ENCODE measurements at places on chromosomes 3 and 15. TPM values are rescaled to one million over a fixed set of nuclear protein-coding genes. Genes with fewer than 3 reads are reported as not detected.

The GOLGA6C gene
- total RNA-seq: not detected

The MYRIP gene
- total RNA-seq: not detected

The MYL3 gene
- total RNA-seq: not detected

The LDHAL6B gene
- not detected for total RNA-seq

The TUSC7 gene
- total RNA-seq: not detected

The SI gene
- not detected for total RNA-seq

The TMC3 gene
- total RNA-seq: not detected

The LINS1 gene
- total RNA-seq: 26.7 TPM

The CAV3 gene
- not detected for total RNA-seq

The PAK6 gene
- 10.9 TPM for total RNA-seq

The MYH15 gene
- total RNA-seq: not detected

The CTSH gene
- 8.8 TPM for total RNA-seq

The GOLGA6B gene
- 1.1 TPM for total RNA-seq

The ADAMTS7 gene
- not detected for total RNA-seq

The ADAMTS17 gene
- 5.3 TPM for total RNA-seq

The LRRC34 gene
- total RNA-seq: 0.45 TPM

The KCNH8 gene
- 0.10 TPM for total RNA-seq

The CCDC33 gene
- not detected for total RNA-seq

Data from natural killer cell (primary cell).